ENCODE measurements at places on chromosomes 3 and 15.

DNA sequence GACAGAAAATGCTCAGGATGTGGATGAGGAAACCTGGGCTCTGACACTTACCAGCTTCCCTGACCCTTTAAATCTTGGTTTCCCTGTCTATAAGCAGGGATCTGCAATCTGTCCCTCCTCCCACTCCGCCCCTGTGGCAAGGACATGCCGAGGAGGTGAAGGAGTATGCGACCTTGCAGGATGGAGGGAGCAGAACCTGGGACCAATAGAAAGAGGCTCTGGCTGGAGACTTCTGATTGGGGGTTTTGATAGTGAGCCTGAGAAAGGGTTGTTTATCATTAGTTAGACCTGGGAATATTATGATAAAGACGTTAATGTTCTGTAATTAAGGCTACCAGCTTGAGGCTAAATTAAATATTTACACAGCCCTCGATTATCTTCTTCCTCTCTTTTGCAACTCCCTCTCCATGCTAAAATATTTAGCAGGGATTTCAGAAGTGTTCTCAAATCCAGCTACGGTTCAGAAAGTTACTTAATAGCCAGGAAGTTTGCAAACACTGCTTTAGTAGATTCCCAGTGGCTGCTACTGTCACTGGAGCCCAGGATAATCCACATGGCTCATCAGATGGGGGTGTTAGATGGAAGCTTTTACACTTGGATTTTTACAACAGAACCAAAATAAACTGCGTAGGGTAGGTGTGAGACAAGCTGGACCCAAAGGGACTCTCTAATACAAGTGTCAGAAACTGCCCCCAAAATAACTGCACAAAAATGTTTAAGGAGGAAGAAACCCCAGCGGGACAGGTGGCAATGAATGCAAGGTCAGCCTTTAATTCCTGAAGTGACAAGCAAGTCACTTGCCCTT lies 9.2 kb upstream of the PAQR5 start:
- no peak for DNase-seq

GRCh38 chr3:187973977-187974870 lies 179.7 kb upstream of the LPP start:
- no peak for DNase-seq

DNA sequence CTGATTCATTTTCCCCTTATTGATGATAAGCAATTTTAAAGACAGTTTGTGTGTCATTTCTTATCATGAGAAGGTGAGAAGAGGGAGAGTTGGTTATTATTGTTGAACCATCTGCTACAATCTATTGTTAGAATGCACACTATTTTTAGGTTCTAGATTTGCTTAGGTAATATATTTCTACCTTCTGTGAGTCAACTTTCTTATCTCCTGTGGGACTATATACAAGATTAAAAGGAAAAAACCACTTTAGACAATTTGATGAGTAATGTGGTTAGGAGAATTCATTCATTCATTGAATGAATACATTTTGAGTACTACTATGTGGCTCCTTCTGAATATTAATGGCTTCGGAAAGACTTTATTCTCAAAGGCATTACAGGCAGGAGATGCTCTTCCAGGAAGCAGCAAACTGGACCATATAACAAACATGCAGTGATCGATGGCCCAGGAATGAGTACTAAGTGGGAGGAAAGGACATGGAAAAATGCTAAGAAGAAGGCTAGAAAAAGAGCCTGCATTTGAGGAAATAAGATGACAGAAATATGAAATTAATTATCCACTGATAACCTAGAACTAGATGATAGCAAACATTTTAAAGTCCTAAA lies 22.4 kb downstream of the SPTSSB start:
- DNase-seq: no peak

- DNase-seq: no peak
These were observed 175.1 kb upstream of the ATP11B start for GRCh38 chr3:182618085-182618732.

DNA sequence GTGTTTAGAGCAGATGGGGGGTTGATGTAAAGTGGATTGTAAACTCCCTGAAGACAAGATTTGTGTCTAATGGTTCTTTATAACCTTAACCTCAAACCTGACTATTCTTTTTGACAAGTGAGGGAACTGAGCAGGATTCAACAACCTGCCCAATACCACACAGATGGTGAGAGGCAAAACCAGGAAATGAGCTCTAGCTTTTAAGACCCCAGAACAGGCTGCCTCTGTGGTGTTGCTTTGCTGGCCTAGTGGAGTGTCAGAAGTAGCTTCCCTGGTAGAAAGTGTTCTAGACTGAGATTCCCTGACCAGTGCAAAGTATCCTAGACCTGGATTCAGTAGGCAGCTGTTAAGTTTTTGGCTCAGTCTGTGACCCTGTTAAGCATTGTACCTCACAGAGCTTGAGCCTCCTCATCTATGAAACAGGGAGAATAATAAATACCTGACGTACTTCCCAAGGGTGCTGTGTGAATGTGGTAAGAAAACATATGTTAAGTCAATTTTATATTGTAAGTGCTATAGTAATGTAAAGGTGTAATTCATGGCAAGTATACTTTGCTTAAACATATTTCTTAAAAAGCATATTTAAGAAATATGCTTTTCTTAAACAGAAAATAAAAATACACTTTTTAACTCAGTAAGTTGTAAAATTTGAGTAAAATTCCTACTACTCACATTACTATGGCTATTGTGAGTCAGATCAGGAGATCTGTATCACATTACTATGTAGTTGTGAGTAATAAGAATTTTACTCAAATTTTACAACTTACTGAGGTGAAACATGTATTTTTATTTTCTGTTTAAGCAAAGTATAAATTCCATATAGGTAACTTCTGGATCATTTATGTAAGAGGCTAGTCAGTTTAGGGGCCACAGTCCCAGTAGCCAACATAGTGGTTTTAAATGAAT lies 8.8 kb downstream of the GPR87 start:
- no peak for DNase-seq

DNA sequence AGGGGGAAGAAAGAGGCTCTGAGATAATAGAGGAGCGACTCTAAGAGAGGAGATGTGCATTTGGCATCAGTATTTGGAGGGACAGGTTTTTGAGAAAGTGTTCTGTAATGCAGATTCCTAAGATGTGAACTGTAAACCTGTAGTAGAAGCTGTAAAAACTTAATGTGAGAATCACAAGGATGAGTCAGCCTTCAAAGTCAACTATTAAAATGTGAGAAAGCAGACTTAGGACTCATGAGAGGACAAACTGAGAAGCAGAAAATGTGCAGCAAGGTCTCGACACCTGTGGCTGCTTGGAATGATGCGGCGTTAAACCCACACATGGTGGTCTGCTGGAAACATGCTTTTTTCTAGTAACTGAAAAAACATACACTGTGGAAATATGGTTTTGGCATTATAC lies 36.0 kb downstream of the USP13 start:
- no peak for DNase-seq

GRCh38 chr15:85614059-85614458 lies 180.7 kb downstream of the KLHL25 start:
- DNase-seq: no peak

DNA sequence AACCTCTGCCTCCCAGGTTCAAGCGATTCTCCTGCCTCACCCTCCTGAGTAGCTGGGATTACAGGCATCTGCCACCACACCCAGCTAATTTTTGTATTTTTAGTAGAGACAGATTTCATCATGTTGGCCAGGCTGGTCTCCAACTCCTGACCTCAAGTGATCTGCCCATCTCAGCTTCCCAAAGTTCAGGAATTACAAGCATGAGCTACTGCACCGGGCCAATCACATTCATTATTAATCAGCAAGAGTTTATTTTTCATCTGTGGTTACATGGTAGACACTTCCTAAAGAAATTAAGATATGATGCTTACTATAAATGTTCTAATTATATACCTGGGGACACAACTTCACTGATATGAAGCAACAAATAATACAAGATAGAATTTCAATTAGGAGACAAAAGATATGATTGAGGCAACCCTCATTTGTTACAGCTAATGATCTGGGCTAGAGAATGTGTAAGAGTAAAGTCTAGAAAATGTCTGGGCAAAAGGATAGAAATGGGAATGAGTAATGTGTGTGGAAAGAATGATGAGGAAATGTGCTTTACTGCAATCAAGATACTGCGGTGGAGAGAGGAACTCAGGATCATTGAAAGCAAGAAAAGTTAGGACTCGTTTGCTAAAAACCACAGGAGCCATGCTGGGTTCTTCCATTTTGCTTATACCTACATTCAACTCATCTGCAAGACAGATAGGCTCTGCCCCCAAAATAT lies 366.8 kb downstream of the ZIC1 start:
- DNase-seq: no peak

DNA sequence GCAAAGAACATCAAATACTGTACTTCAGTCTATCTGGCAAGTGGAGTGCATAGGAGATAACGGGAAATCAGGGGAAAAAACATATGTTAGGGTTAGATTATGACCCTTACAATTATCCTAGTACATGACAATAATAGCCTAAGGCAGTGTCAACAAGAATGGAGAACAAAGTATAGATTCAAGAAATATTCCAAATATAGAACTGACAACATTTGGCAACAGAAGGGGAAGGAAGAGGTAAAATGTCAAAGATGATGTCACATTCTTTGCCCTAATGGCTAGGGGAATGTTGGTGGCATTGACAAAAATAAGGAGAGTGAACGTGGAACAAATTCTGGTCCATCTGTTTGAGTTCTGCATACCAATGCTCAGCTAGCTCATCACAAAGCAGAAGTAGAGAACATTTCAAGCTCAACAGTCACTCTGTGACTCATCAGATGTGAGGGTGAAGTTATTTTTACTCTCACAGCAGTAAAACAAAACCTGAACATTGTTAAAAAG lies 15.5 kb upstream of the ATP8B4 start:
- DNase-seq: no peak

DNA sequence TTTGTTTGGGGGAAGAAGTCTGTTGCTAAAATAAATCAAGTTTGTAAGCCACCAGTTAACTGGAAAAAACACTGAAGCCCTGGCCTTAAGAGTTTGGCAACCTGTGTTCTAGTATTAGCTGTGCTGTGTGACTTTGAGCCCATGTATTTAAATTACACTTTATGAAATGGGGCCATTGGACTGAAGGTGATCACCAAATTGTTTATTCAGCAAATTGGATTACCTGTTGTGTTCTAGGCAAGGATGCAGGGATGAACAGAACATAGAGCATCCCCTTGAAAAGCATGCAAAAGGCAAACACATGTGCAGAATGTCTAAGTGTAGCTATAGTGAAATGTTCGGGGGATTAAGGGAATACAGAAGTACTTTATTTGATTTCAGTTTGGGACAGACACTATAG lies 54.6 kb downstream of the TMOD3 start:
- DNase-seq: no peak

- DNase-seq: peak; percentile 25
These were observed 21.1 kb upstream of the GBE1 start for GRCh38 chr3:81782585-81782984.

DNA sequence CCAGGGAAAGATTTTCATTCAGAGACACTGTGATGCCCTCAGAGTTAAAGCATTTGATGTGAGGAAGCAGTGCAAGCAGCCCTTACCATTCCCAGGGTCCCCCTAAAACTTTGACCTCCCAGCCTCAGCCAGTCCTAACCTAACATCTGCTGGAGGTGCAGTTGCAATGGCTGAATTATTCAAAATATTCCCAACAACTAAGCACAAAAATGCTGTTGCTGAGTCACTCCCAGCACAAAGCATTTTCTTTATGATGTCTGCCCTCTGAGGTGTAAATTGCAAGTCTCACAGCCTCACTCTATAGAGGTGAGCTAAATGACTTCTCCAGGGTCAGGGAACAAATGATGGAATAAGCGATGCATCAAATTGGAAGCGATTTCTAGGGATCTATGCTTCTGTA lies 6.4 kb upstream of the REC114 start:
- no peak for DNase-seq

GRCh38 chr3:136377508-136377907 lies 127.4 kb downstream of the PCCB start:
- DNase-seq: no peak

DNA sequence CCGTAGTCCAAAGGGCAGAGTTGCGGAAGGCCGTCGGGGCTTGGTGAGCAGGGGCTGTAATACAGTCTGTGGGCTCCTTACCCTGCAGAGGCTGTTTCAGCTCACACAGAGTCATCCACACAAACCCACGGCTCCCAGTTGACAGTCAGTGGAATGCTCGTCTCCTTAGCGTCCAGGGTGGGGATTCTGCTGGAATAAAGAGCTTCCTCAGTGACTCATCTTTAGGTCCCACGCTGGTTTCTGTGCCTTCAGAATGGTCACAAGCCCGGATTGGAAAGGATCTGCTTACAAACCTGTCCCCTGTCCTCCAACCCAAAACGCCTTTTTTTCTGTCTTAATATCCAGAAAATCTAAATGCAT lies 201.3 kb upstream of the TPM1 start:
- no peak for DNase-seq

- DNase-seq: no peak
These were observed 149.9 kb downstream of the ARPP21 start for GRCh38 chr3:35789042-35789831.

DNA sequence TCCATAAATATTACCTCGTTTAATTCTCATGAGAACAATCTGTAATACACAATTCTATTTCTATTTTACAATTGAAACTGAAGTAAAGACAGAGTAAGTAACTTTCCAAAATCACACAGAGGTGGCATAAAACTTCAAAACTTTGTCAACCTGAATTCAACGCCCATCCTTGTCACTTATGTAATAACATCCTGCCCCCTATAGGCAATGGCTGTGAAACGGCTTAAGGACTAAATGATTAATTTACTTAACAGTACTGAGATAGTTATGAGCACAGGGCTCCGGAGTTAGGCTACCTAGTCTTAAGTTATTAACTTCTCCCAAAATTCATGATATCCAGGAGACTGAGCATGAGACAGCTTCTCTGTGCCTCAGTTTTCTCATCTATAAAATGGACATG lies 293.1 kb upstream of the CHRM5 start:
- DNase-seq: no peak

- no peak for DNase-seq
These were observed 44.8 kb downstream of the DMXL2 start for GRCh38 chr15:51577636-51578304.

- no peak for DNase-seq
These were observed 1.5 kb downstream of the NSUN3 start for GRCh38 chr3:94064243-94064860.

DNA sequence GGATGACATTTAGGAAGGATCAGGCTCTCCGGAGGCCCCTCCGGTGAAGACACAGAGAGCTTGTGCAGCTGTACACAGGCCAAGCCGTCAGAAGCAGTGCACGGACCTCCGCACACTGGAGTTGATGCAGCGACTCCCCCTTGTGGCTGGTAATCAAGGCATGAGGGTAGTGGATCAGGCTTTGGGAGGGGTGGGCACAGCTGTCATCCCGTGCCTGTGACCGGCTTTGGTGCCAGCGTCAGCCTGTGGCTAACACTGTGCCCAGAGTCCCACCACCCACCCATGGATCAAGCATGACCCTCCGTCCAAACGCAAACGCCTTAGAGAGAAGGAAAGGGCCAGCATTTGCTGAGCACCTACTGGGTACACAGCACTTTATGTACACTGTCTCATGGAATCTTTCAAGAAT lies 8.2 kb upstream of the GRIP2 start:
- peak; percentile 14 for DNase-seq

DNA sequence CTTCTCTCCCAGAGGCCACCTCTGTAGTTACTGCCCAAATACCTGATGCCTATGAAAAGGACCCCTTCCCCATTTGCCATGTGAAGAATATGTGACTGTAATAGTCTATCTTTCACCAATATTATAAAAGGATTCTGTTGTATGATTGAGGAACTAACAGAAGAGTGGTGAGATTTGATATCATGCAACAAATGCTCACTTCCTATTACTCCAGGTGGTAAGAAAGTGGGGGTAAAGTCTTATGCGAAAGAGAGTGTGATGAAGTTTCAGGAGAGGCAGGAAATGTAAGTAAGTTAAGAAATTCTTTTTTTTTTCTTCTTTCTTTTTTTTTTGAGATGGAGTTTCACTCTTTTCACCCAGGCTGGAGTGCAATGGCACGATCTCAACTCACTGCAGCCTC lies 24.4 kb upstream of the RAP2B start:
- no peak for DNase-seq

- no peak for DNase-seq
These were observed 4.2 kb downstream of the FURIN start for GRCh38 chr15:90872486-90873184.

All from naive B cell (primary cell).